Hepatocyte (in vitro differentiated cells): ENCODE measurements at places on chromosomes 5 and 9.

GRCh38 chr5:54673523-54674225, 156.1 kb downstream of the SNX18 start:
- no peaks in the 10 kb centered on the region for H3K4me1 ChIP-seq
- DNase-seq: no peak

DNA sequence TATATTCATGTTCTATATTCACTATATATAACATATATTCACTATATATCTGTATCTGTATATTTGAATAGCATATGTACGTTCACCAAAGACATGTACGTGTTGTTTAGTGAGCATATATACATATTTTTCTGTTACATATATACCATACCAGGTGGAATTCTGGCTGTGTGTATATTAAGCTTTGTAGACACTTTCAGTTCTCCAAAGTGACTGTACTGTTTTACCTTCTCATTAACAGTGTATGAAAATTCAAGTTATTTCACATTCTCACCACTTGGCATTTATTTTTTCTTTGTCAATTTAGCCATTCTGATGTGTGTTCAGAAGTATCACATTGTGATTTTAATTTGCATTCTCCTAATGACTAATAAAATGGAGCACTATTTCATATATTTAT, 52.2 kb downstream of the DROSHA start:
- DNase-seq: no peak
- H3K36me3 ChIP-seq: no peaks in the 10 kb centered on the region
- H3K27me3 ChIP-seq: no peaks in the 10 kb centered on the region
- H3K4me1 ChIP-seq: no peaks in the 10 kb centered on the region

DNA sequence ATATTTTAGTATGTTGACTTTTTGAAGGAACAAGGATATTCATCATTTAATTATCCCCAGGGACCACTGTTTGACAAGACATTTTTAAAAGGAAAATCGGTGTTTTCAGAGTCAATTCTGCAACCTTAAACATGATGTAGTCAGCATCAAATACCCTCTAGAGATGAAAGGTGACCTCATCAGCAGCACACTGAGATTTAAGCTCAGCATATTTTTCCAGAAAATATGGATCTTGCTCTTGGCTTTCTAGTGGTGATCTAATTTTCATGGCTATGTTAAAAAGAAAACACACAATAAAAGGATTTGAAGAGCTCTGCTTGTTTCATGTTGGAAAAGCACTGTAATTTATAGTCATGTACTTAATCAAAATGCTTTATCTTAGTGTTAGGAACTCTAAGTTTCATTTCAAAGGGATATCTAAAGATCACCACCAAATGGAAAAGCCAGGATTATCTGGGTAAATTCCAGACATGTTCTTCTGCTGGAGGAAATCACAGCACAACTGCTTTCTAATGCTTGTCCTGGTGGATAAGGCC, 487.2 kb downstream of the ENC1 start:
- H3K36me3 ChIP-seq: no peaks in the 10 kb centered on the region
- no peak overlapping the region for H3K27ac ChIP-seq
- no peaks in the 10 kb centered on the region for H3K27me3 ChIP-seq
- H3K4me3 ChIP-seq: no peak overlapping the region
- DNase-seq: no peak

DNA sequence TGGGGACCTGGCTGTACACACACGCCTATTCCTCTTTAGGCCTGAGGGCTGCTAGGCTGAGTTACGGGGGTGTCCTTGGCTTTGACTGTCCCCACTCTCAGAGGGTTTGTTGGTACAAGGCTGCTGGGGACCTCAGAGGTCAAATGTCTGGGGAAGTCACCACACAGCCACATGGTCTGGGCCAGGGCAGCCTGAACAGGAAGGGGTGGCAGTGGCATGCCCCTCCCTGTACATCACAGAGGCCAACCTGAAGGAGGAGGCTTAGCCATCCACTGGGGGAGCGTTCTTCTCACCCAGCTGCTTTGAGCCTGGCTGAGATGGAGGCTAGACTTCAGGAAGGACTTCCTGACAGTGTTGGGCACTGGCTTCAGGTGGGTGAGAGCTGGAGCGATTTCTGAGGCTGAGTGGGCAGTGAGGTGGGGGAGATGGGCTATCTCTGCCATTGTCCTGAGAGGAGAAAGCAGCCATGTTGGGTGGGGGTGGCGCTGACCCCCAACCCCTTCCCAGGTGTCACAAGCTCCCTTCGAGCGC, 36.3 kb downstream of the CXXC5 start:
- DNase-seq: no peak
- no peak overlapping the region for H3K4me3 ChIP-seq
- H3K36me3 ChIP-seq: no peaks in the 10 kb centered on the region
- H3K4me1 ChIP-seq: peaks cover 19% of the 10 kb centered on the region
- no peak overlapping the region for H3K27ac ChIP-seq

GRCh38 chr9:129676975-129677374, 11.5 kb downstream of the PRRX2 start:
- no peak overlapping the region for H3K4me3 ChIP-seq
- peak overlapping the region; percentile 82 for H3K27ac ChIP-seq
- DNase-seq: no peak
- peaks cover 24% of the 10 kb centered on the region for H3K4me1 ChIP-seq
- H3K27me3 ChIP-seq: no peaks in the 10 kb centered on the region

DNA sequence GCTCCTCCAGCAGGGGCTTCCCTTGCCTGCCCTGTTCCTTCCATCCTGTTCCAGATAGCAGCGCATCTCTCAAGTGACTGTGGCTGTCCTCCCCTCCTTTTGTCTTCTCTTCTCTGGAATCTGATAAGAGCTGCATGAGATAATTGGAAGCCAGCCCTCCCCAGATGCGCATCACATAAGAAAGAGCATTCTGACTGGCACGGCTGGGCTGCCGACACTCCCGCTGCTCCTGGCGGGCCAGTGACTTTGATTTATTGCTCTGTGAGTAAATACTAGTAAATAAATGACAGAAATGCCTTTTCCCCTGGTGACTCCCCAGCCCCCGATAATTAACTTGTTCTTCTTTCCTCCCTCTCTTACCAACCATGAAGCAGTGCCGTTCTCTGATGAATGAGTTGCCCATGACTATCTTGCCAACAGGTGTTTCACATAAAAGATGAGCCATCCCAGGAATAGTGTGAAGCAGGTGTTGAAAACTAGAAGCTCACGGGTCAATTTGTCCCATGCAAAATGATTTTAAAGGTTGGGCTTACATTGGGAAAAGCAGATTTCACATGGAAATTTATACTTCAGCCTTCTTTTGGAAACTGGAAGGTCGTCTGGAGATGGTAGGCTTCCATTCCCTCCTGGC, 212.3 kb downstream of the ERCC6L2 start:
- peak; percentile 73 for DNase-seq
- H3K4me1 ChIP-seq: peaks cover 32% of the 10 kb centered on the region
- no peaks in the 10 kb centered on the region for H3K36me3 ChIP-seq
- no peaks in the 10 kb centered on the region for H3K27me3 ChIP-seq
- H3K27ac ChIP-seq: peak overlapping the region; percentile 54

DNA sequence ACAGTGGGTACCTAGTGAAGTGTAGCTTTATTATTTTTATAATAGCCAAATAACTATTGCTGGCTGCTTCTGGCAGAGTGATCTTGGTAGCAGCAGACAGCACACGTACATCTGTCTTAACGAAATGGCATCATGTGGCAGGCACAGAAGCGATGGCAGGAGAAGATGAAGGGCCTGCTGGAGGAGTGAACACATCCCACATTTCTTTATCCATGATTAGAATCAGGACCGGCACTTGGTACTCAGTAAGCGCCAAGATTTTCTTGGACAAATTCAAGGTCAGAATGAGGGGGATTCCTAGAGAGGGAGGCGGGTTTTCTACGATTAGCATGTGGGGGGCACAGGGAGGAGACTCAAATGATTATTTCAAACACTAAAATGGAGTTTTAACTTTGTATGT, 23.0 kb upstream of the ZNF366 start:
- H3K27me3 ChIP-seq: no peaks in the 10 kb centered on the region
- H3K4me3 ChIP-seq: no peak overlapping the region
- H3K4me1 ChIP-seq: no peaks in the 10 kb centered on the region
- DNase-seq: no peak
- H3K27ac ChIP-seq: no peak overlapping the region

GRCh38 chr5:145978708-145979107, 42.3 kb downstream of the SH3RF2 start:
- H3K27me3 ChIP-seq: no peaks in the 10 kb centered on the region
- no peak overlapping the region for H3K4me3 ChIP-seq
- H3K36me3 ChIP-seq: no peaks in the 10 kb centered on the region
- H3K27ac ChIP-seq: peak overlapping the region; percentile 81
- H3K4me1 ChIP-seq: peaks cover 74% of the 10 kb centered on the region

DNA sequence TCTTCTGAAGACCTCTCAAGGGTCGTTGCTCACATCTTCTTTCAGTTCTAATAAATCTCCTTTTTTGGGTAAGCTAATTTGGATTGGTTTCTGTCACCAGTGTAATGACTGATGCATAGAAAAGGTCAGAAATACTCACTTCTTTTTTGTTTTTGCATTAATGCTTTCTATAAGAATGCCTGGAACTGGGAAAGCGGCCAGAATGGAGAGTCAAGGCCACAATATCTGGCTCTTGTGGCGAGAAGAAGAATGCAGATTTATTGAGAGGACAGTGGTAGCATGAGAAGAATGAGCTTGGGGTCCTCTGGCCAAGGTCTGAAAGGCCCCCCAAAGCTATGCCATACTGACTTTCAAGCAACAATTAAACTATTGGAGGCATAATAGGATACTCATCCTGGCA, 88.0 kb upstream of the SLC12A2 start:
- H3K27ac ChIP-seq: no peak overlapping the region
- DNase-seq: no peak
- no peak overlapping the region for H3K4me3 ChIP-seq
- no peaks in the 10 kb centered on the region for H3K4me1 ChIP-seq
- no peaks in the 10 kb centered on the region for H3K36me3 ChIP-seq
- H3K27me3 ChIP-seq: no peaks in the 10 kb centered on the region

DNA sequence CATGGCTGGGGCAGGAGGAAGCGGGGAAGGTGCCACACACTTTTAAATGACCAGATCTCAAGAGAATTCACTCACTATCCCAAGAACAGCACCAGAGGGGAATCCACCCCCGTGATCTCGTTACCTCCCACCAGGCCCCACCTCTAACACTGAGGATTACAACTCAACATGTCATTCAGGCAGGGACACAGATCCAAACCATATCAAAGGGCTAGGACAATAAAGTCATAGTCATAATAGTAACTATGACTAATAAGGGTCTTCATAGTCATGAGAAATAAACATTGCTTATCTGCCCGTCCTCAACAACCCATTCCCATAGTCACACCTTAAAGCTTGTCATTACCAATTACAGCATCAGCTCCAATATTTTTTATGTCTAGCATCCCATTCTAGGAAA, 65.3 kb upstream of the SMC2 start:
- no peaks in the 10 kb centered on the region for H3K4me1 ChIP-seq
- no peaks in the 10 kb centered on the region for H3K27me3 ChIP-seq
- no peak for DNase-seq
- no peak overlapping the region for H3K27ac ChIP-seq
- no peak overlapping the region for H3K4me3 ChIP-seq
- H3K36me3 ChIP-seq: no peaks in the 10 kb centered on the region

GRCh38 chr9:128937310-128938165, 9.9 kb downstream of the DOLK start:
- no peak overlapping the region for H3K4me3 ChIP-seq
- no peaks in the 10 kb centered on the region for H3K36me3 ChIP-seq
- no peaks in the 10 kb centered on the region for H3K4me1 ChIP-seq
- H3K27me3 ChIP-seq: no peaks in the 10 kb centered on the region
- DNase-seq: no peak
- no peak overlapping the region for H3K27ac ChIP-seq

- no peaks in the 10 kb centered on the region for H3K36me3 ChIP-seq
- H3K4me3 ChIP-seq: no peak overlapping the region
- DNase-seq: no peak
- peaks cover 14% of the 10 kb centered on the region for H3K4me1 ChIP-seq
Measured at GRCh38 chr5:133930061-133930812, 38.2 kb downstream of the C5orf15 start.

DNA sequence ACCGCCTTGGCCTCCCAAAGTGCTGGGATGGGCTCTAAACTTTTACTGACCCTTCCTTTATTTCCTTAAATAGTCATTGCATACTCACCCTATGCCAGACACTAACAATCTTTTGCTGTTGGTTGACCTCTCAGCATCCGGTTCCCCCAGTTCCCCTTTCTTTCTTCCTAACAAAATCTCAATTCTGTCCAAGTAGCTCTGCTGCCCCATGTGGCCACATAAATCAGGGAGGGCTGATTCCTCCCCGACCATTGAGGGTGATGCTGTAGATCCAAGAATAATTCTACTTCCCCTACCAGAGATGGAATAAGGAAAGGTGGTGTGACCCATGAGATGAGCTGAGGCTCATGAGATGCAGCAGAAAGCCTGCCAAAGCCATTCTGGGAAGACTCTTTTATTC, 315.3 kb upstream of the MSX2 start:
- no peak for DNase-seq
- H3K4me3 ChIP-seq: no peak overlapping the region
- H3K4me1 ChIP-seq: no peaks in the 10 kb centered on the region
- H3K27me3 ChIP-seq: no peaks in the 10 kb centered on the region
- H3K27ac ChIP-seq: no peak overlapping the region

DNA sequence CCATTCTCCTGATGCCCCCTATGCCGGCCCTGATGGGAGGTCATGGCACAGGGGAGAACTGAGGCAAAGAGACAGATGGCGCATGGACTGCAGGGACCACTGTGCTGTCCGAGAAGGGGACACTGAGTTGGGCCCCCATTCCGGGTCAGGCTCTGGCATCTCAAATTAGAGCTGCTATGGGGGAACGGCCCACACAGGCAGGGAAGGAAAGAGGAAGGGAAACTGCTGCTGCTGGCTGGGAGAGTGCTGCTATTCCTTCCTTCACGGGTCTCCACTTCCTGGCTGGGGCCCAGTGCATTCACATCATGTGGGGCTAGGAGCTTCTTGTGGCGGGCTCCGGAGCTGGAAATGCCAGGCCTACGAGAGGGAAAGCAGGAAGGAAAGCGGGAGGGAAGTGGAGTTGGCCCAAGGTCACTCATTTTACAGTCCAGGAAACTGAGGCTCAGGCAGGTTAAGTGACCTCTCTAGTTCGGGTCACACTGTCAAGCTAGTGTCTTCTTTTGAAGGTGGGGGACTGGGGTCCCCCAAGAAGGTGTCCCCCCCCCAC, 1.3 kb upstream of the CARD19 start:
- H3K4me1 ChIP-seq: peaks cover 34% of the 10 kb centered on the region
- H3K36me3 ChIP-seq: no peaks in the 10 kb centered on the region
- H3K27me3 ChIP-seq: no peaks in the 10 kb centered on the region
- no peak overlapping the region for H3K4me3 ChIP-seq

GRCh38 chr9:130008538-130008937, 34.5 kb downstream of the FNBP1 start:
- no peak overlapping the region for H3K4me3 ChIP-seq
- H3K27me3 ChIP-seq: no peaks in the 10 kb centered on the region
- no peak for DNase-seq
- H3K36me3 ChIP-seq: no peaks in the 10 kb centered on the region
- no peak overlapping the region for H3K27ac ChIP-seq
- no peaks in the 10 kb centered on the region for H3K4me1 ChIP-seq

GRCh38 chr9:27763831-27764230, 190.6 kb upstream of the C9orf72 start:
- H3K27ac ChIP-seq: no peak overlapping the region
- DNase-seq: no peak
- no peaks in the 10 kb centered on the region for H3K4me1 ChIP-seq
- H3K27me3 ChIP-seq: no peaks in the 10 kb centered on the region
- no peak overlapping the region for H3K4me3 ChIP-seq
- H3K36me3 ChIP-seq: no peaks in the 10 kb centered on the region

GRCh38 chr5:117859176-117859575, 1129.2 kb downstream of the DTWD2 start:
- no peak overlapping the region for H3K27ac ChIP-seq
- no peaks in the 10 kb centered on the region for H3K4me1 ChIP-seq
- H3K4me3 ChIP-seq: no peak overlapping the region
- H3K36me3 ChIP-seq: no peaks in the 10 kb centered on the region
- no peaks in the 10 kb centered on the region for H3K27me3 ChIP-seq
